Common myeloid progenitor, CD34-positive (primary cell): ENCODE measurements at places on chromosomes 12 and 14.

DNA sequence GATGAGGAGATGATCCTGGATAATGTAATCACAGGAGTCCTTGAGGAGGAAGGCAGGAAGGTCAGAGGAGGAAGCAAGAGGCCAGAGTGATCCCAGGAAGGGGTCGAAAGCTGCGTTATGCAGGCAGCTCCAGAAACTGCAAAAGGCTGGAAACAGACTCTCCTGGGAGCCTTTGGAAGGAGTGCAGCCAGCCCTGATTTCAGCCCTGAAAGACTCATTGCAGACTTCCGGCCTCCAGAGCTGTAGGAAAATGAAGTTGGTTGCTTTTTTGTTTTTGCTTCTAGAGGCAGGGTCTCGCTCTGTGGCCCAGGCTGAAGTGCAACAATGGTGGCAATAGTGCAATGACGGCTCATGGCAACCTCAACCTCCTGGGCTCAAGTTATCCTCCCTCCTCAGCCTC is 44.6 kb upstream of the FZD10 start:
- DNase-seq: no peak

DNA sequence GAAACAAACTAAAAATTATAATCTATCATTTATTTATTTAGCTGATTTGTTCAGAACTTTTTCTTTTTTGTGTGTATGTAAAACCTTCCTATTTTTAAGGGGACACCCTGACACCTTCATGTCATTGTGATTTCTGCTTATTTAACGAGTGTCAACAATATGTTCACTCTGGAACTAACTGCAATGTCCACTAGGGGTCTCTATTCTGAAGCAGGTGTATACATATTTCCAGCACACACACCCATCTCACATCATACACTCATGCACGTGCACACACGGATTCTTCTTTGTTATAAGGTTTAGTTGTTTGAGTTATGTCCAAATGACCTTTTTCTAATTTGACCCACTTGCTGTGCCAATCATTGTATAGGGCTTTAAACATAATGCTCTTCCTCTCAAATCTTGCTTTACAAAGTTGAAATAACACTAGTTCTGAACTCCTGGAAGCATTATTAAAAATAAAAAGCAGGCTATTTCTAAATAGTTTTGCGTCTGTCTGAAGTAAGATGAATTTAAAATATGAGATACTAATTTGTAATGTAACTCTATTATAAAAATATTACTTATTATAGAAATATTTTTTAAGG is 15.5 kb downstream of the E2F7 start:
- DNase-seq: peak; percentile 64

- DNase-seq: no peak
Measured at GRCh38 chr14:99947695-99948094, 117.5 kb upstream of the EVL start.

GRCh38 chr14:80003138-80003537 is 208.2 kb downstream of the DIO2 start:
- no peak for DNase-seq

- no peak for DNase-seq
Measured at GRCh38 chr12:13952096-13952495, 29.3 kb downstream of the GRIN2B start.

DNA sequence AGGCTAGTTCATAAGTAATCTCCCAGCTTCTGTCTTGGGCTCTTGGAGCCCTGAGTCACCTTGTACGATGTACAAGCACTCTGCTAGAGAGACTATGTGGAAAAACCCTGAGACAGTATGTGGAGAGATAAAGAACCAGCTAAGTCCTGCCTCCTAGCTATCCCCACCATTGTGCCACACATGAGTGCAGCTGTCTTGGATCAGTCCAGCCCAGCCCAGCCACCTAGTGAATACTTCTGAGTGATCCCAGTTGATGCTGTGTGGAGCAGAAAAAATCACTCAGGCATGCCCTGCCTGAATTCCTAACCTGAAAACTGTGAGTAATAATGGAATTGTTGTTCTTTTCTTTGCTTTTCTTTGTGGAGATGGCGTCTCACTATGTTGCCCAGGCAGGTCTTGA is 5.1 kb upstream of the SERPINA6 start:
- no peak for DNase-seq

DNA sequence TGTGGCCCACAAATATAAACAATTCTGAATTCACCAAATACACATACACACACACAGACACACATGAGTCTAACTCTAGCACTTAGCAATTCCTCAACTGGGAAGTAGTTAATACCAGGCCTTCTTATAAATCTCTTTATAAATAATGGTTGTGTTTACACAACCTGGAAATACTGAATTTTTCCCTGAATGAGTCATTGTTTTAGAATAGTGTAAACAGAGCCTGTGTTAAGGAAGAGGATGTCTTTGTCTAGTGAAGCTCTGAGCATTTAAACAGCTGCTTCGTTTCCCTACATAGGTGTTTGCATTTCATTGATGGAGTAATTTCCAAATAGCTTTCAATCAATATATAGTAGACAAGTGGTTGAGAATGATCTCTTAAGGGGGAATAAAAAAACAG is 218.8 kb downstream of the BTG1 start:
- no peak for DNase-seq
